ENCODE measurements at places on chromosomes 7 and 10. TPM values are rescaled to one million over a fixed set of nuclear protein-coding genes. Genes with fewer than 3 reads are reported as not detected.
A peak's percentile ranks its signal among the peaks of the same experiment; 100 is the strongest.

- DNase-seq: no peak
- H3K27ac ChIP-seq: no peak overlapping the region
- no peak overlapping the region for H3K4me3 ChIP-seq
- H3K36me3 ChIP-seq: peaks cover 17% of the 10 kb centered on the region
Observed at GRCh38 chr7:39700932-39701331, 77.6 kb downstream of the RALA start.

The GBX1 gene
- not detected for total RNA-seq

GRCh38 chr10:101693651-101693977 lies 1.4 kb downstream of the FBXW4 start:
- H3K4me3 ChIP-seq: peak overlapping the region; percentile 95
- H3K27me3 ChIP-seq: no peaks in the 10 kb centered on the region
- no peak for DNase-seq
- peak overlapping the region; percentile 97 for H3K27ac ChIP-seq

The SPDYE6 gene
- total RNA-seq: not detected

DNA sequence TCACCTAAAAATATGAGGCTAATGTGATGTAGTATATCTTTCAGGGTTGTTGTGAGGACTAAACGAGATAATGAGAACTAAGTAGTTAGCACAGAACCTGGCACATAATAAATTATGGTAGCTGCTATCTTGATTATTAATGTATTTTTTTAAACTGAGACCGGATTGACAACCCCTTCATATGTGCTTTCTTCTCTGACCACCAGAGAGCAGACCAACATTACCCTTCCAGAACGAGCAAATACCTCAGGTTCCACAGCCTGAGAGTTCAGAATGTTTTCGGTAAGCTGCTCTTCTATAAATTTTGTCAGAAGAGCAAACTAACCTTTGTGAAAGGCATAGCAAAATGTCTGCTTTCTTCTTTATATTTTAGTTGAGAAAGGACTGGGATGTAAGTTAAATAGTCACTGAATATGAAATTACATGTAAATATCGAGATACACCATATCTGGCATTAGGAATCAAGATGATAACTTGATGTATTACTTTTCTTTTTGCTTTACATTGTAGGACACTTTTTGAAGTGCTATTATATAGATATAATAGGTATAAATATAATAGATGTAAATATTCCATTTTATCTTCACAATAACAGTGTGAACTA lies 13.6 kb upstream of the BPGM start:
- H3K27ac ChIP-seq: no peak overlapping the region
- DNase-seq: no peak
- no peak overlapping the region for H3K4me3 ChIP-seq
- H3K27me3 ChIP-seq: no peaks in the 10 kb centered on the region
- no peaks in the 10 kb centered on the region for H3K4me1 ChIP-seq
- no peaks in the 10 kb centered on the region for H3K36me3 ChIP-seq

- DNase-seq: peak; percentile 5
- no peaks in the 10 kb centered on the region for H3K27me3 ChIP-seq
- no peak overlapping the region for H3K4me3 ChIP-seq
- H3K36me3 ChIP-seq: no peaks in the 10 kb centered on the region
- H3K4me1 ChIP-seq: no peaks in the 10 kb centered on the region
Observed at GRCh38 chr7:4042402-4043045, 639.6 kb upstream of the FOXK1 start.

- H3K4me3 ChIP-seq: no peak overlapping the region
- DNase-seq: no peak
- H3K4me1 ChIP-seq: no peaks in the 10 kb centered on the region
- no peaks in the 10 kb centered on the region for H3K36me3 ChIP-seq
Observed at GRCh38 chr7:16271990-16272665, 149.2 kb downstream of the CRPPA start.

DNA sequence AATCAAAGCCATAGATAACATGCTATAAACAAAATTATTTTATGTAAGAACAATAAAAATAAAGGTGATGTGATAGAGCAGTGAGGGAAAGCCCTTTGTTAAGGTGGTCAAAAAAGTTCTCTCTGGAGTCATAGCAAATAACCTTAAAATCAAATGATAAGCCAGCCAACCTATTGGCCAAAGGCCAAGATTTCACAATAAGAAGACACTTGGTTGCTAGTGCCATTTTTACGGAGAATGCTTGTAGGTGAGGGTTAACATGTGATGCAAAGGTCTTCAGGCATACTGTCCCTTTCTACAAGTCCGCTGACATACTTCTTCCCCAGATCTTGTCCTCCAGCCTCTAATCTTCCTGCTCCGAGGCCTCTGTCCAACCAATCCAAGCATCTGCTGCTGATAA lies 98.2 kb upstream of the ARID5B start:
- H3K27ac ChIP-seq: no peak overlapping the region
- H3K27me3 ChIP-seq: no peaks in the 10 kb centered on the region
- no peaks in the 10 kb centered on the region for H3K4me1 ChIP-seq
- no peaks in the 10 kb centered on the region for H3K36me3 ChIP-seq

DNA sequence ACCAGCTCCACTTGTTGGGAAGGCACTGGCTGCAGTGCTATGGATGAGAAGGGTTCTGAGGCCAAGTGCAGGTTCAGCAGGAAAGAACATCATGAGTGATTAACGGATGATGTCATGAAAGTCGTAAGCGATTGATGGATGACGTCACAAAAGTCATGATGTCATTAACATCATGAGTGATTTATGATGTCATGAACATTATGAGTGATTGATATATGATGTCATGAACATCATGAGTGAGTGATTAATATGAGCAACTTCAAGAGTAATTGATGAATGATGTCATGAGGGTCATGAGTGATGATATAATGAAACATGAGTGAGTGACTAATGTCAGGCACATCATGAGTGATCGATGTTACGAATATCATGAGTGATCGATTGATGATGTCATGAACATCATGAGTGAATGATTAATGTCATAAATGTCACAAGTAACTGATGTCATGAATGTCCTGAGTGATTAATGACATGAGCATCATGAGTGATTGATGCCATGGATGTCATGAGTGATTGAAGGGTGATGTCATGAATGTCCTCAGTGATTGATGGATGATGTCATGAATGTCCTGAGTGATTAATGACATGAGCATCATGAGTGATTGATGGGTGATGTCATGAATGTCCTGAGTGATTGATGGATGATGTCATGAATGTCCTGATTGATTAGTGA lies 185.6 kb downstream of the PAXIP1 start:
- H3K27ac ChIP-seq: no peak overlapping the region
- no peak for DNase-seq
- H3K4me3 ChIP-seq: no peak overlapping the region
- no peaks in the 10 kb centered on the region for H3K36me3 ChIP-seq
- no peaks in the 10 kb centered on the region for H3K4me1 ChIP-seq

DNA sequence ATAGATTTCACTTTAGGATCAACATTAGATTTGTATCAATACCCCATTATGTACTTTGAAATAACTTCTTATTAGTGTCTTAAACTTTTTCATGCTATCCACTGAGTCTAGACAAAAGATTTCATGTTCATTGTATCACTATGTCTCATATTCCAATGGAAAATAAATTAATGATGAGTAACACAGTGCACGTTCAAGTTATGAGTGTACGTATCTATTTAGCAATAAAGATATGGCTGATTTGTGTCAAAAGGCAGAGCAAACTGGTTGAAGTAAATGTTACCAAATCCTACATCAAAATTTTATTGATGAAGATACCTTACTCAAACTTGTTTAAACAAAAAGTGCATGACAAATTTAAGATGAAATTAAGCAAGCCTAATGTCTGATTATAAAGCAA lies 102.4 kb downstream of the SEMA3E start:
- no peaks in the 10 kb centered on the region for H3K27me3 ChIP-seq
- H3K4me3 ChIP-seq: no peak overlapping the region
- no peaks in the 10 kb centered on the region for H3K4me1 ChIP-seq
- H3K27ac ChIP-seq: no peak overlapping the region
- DNase-seq: no peak
- no peaks in the 10 kb centered on the region for H3K36me3 ChIP-seq

The VENTX gene
- 0.44 TPM for total RNA-seq

DNA sequence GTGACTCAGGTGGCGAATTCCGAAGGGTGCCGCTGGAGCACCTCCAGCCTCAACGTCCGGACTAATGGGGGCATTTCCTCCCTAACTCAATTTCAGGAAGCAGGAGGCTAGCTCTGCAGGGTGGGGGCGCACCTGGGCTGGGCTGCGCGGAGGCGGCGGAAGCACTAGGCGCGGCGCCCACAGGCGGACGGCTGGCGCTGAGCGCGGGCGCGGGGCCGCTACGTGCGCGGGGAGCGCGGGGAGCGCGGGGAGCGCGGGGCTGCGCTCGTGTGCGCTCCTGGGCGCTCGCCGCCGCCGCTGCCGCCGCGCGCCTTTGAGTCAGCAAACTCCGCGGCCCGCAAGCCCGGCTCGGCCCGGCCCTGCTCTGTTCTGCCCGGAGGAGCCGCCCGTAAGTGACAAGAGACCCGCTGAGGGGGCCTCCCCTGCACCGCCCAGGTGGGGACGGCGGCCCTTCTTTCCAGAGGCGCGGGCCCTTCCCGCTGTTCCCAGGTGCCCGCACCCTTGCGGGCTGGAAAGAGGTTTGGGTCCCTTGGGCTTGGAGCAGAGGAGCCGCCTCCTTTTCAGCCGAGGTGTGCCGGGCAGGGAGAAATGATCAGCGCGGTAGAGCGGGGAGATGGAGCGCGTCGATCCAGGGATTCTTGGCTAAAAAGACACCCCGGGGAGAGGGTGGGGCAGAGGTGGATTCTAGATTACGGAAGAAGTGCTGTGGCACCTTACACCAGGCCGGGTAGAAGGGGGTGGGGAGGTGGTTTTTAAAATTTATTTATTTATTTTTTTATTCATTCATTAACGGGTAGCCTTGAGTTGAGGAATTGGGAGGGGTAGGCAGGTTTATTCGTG lies at the start of gene SNX10:
Gene SNX10 (plus strand): TSS at position 164 of the 840 bp plus-strand sequence. CDS start 54,581 bp downstream, outside the sequence.
- H3K27ac ChIP-seq: no peak within 1 kb of the TSS
- peaks cover 4% of the 10 kb centered on the region for H3K4me1 ChIP-seq
- no peaks in the 10 kb centered on the region for H3K27me3 ChIP-seq
- DNase-seq: no peak
- H3K4me3 ChIP-seq: peak within 1 kb of the TSS; percentile 42

GRCh38 chr7:922334-923107 lies 32.0 kb downstream of the ADAP1 start:
- peaks cover 33% of the 10 kb centered on the region for H3K4me1 ChIP-seq
- no peak overlapping the region for H3K4me3 ChIP-seq
- H3K27ac ChIP-seq: no peak overlapping the region
- no peak for DNase-seq
- H3K36me3 ChIP-seq: no peaks in the 10 kb centered on the region

DNA sequence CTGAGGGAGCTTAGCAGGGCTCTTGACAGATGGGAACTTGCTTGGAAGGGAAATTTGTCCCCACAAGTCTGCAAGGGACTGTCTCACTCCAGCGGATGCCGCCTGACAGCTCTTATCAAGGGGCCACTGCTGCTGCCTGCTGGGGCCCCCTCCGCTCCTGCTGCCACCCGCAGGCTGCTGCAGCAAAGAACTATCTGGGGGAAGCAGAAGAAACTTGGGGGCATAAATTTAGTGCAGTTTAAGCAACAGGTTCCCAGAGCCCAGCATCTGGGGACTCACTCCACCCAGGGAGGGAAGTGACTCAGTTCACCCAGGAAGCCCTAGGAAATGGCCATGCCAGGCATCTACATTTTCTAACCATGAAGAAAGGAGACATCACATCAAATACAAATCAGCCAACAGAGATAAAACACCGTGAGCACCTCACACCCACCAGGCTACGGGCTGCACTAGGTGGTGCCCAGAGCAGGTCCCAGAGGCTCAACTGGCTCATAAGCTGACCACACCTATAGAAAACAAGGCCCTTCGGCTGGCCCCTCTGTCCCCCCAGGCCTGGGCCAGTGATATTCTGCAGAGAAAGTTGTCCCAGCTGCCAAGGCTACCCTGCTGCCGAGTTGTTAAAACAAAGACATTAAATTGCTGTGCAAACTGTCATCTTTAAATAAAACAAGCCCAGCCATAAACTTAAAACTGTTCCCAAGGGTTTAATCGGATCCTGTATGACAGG lies 3.7 kb downstream of the RGS10 start:
- no peak for DNase-seq
- H3K4me3 ChIP-seq: no peak overlapping the region
- no peak overlapping the region for H3K27ac ChIP-seq
- H3K4me1 ChIP-seq: no peaks in the 10 kb centered on the region
- no peaks in the 10 kb centered on the region for H3K27me3 ChIP-seq
- H3K36me3 ChIP-seq: no peaks in the 10 kb centered on the region

GRCh38 chr7:80705130-80705781 lies 66.8 kb downstream of the CD36 start:
- no peaks in the 10 kb centered on the region for H3K36me3 ChIP-seq
- no peaks in the 10 kb centered on the region for H3K27me3 ChIP-seq
- H3K4me3 ChIP-seq: no peak overlapping the region
- DNase-seq: no peak

GRCh38 chr7:100013328-100013676 lies 2.1 kb upstream of the ZKSCAN1 start:
- no peaks in the 10 kb centered on the region for H3K27me3 ChIP-seq
- H3K36me3 ChIP-seq: peaks cover 3% of the 10 kb centered on the region
- no peak overlapping the region for H3K4me3 ChIP-seq
- no peaks in the 10 kb centered on the region for H3K4me1 ChIP-seq

Data from right atrium auricular region (tissue), 2 donors.